Activated T-cell treated with anti-CD3 and anti-CD28 coated beads, Interleukin-2, amount 50 U/mL, for 24 hours (primary cell): ENCODE measurements at places on chromosomes 2 and 18.

- no peaks in the 10 kb centered on the region for H3K27me3 ChIP-seq
- H3K4me1 ChIP-seq = peaks cover 59% of the 10 kb centered on the region
- peaks cover 64% of the 10 kb centered on the region for H3K36me3 ChIP-seq
- no peak for DNase-seq
Measured at GRCh38 chr2:64140665-64141200, 3.5 kb downstream of the PELI1 start.

GRCh38 chr18:13579874-13580273 is 146.5 kb downstream of the FAM210A start:
- H3K27ac ChIP-seq = peak overlapping the region; percentile 69
- DNase-seq = no peak
- peaks cover 17% of the 10 kb centered on the region for H3K36me3 ChIP-seq
- H3K27me3 ChIP-seq = no peaks in the 10 kb centered on the region
- no peak overlapping the region for H3K4me3 ChIP-seq

- DNase-seq = no peak
- H3K27me3 ChIP-seq = no peaks in the 10 kb centered on the region
- H3K36me3 ChIP-seq = no peaks in the 10 kb centered on the region
- H3K4me1 ChIP-seq = peaks cover 4% of the 10 kb centered on the region
Measured at GRCh38 chr2:127092306-127092705, 14.6 kb downstream of the BIN1 start.

DNA sequence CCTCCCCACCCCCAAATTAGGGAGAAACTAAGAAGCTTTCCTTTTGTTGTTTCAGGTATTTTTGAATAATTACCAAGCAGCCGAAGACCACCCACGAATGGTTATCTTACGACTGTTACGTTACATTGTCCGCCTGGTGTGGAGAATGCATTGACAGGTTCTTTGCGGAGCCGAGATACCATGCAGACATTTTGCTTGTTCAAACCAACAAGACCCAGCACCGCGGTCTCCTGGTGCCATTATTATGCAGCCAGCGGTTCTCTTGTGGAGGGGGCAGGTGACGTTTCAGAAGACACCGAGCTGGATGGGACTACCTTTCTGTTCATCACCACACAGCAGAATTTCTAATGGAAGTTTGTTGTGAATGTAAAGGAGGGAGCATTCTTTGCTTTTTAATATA is 43.4 kb downstream of the BCL2L11 start:
- DNase-seq = no peak
- H3K4me3 ChIP-seq = no peak overlapping the region
- peaks cover 88% of the 10 kb centered on the region for H3K36me3 ChIP-seq
- H3K27ac ChIP-seq = no peak overlapping the region
- H3K27me3 ChIP-seq = peaks cover under 1% of the 10 kb centered on the region

DNA sequence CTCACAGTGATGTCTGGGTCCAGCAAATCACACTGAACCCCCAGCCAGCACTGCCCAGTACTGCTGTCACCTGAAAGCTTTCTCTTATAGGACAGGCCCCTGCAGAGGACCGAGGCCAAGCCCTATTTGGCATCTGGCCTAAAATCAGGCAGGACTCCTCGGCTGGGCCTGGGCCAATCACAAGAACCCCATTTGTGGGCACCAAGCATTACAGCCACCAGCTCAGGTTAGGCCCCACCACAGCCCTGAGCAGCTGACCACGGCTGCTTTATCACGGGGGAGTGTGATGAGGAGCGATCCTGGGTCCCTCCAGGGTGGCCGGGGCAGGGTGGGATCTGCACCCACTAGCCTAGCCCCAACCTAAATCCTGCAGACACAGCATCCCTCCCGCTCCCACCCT is 8.2 kb downstream of the BIN1 start:
- no peak overlapping the region for H3K4me3 ChIP-seq
- no peak overlapping the region for H3K27ac ChIP-seq
- H3K4me1 ChIP-seq = no peaks in the 10 kb centered on the region
- no peaks in the 10 kb centered on the region for H3K36me3 ChIP-seq

DNA sequence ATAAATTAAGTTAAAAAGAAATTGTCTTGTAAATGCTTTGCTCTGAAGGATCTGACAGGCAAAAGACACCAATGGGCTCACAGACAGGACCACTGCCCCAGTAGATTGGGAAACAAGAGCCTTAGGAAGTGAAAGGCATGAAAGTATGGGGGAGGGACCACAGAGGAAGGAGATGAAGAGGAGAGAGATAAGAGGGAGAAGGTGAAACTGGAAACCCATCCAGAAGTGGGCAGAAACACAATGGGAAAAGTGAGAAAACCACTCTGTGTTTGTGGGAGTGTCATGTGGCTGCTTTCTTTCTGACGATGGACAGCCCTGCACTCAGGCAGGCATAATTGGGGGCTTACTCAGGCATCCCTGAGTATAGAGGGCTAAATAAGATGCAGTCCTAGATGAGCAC is 101.5 kb upstream of the STON1 start:
- peaks cover 2% of the 10 kb centered on the region for H3K27me3 ChIP-seq
- DNase-seq = no peak
- no peak overlapping the region for H3K27ac ChIP-seq
- no peaks in the 10 kb centered on the region for H3K36me3 ChIP-seq
- peaks cover 2% of the 10 kb centered on the region for H3K4me1 ChIP-seq

- no peaks in the 10 kb centered on the region for H3K27me3 ChIP-seq
- no peak overlapping the region for H3K27ac ChIP-seq
- no peak for DNase-seq
- no peak overlapping the region for H3K4me3 ChIP-seq
- H3K4me1 ChIP-seq = no peaks in the 10 kb centered on the region
Measured at GRCh38 chr2:133107058-133107815, 437.2 kb upstream of the LYPD1 start.

GRCh38 chr2:216804357-216805350 is 55.2 kb downstream of the TNP1 start:
- no peak overlapping the region for H3K4me3 ChIP-seq
- DNase-seq = no peak
- H3K36me3 ChIP-seq = no peaks in the 10 kb centered on the region
- no peaks in the 10 kb centered on the region for H3K27me3 ChIP-seq

DNA sequence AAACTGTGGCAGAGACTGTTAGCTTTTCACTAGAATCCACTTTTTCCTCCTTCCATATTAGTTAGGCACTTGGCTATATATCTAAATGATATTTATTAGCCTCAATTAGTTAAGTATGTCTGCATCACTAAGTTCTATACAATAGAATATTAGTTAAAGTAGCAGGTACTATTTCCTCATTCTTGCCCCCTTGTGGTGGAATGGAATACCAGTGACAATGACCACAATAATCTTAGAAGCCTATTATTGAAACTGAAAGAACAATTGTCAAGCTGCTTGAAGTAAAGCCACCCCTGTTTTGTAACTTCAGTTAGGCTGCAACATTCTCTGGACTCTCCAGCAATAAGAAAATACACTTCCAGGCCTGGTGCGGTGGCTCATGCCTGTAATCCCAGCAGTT is 476.3 kb upstream of the VWC2L start:
- H3K27me3 ChIP-seq = no peaks in the 10 kb centered on the region
- no peak overlapping the region for H3K27ac ChIP-seq
- no peak overlapping the region for H3K4me3 ChIP-seq
- DNase-seq = no peak
- H3K36me3 ChIP-seq = no peaks in the 10 kb centered on the region

DNA sequence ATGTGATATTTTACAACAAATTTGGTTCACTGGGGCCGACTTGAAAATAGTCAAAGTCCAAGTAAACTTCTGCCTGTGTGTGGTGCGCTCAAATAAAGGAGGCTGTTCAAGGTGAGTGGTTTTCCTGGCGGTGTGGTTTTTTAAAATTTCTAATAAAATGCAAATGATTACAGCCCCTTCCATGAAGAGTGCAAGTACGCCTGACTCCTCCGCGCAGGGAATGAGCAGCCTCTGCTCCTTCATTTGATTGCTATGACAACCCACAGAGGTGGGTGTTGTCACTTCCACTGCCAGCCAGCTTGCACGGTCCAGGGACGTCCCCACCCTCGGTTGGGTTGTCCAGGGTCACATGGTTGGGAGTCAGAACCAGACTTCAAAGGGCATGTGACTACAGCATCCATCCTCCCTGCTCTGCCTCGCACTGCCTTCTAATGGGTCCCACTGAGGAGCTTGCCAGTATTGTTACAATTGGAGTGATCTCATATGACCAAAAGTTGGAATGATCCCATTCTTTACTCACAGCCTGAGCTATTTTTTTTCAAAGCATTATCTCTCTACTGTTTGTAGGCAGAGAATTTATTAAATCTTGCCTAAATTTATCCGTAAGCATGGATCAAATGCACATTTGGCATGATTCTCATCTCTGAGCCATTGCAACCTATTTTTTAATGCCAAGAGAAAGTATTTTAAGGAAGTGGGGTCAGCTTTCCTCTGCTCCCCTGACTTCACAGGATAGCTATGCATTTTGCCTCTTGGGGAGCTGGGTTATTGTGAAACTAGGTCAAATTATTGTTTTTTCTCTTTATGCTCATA is 121.3 kb downstream of the AGAP1 start:
- H3K27ac ChIP-seq = no peak overlapping the region
- no peaks in the 10 kb centered on the region for H3K36me3 ChIP-seq
- no peak overlapping the region for H3K4me3 ChIP-seq
- H3K27me3 ChIP-seq = peaks cover 8% of the 10 kb centered on the region

DNA sequence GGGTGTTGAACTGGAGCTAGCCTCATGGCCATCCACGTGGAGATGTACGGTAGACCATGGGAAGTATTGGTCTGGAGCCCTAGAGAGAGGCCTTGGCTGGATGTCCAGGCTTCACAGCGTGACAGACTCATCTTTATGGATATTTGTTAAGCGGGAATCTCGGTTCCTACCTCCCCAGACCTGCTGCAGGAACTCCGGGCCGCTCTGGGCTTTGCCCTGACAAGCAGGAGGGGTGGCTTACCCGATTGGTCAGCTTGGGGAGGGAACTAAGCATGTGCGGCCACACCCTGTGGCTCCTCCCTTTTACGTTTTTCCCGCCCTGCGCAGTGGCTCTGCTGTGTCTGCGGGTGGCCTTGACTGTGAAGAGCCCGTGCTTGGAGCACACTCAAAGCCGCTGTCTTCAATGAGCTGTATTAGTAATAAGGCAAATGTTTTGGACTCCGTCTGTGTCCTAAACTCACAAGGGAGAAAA is 52.3 kb downstream of the PAPOLG start:
- DNase-seq = no peak
- H3K4me1 ChIP-seq = peaks cover 54% of the 10 kb centered on the region
- H3K27ac ChIP-seq = peak overlapping the region; percentile 96
- H3K4me3 ChIP-seq = no peak overlapping the region

DNA sequence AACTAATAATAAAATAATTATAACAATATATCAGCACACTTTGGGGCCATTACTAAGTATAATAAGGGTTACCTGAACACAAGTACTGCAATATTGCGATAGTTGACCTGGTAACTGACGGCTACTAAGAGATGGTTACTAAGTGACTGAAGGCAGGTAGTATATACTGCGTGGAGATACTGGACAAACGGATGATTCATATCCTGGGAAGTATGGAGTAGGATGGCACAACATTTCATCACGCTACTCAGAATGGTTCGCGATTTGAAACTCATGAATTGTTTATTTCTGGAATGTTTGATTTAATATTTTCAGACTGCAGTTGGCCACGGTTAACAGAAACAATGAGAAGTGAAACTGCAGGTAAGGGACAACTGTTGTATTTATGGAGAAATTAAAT is 39.5 kb upstream of the FLACC1 start:
- peaks cover 6% of the 10 kb centered on the region for H3K4me1 ChIP-seq
- peaks cover 74% of the 10 kb centered on the region for H3K36me3 ChIP-seq
- H3K27ac ChIP-seq = no peak overlapping the region
- no peak overlapping the region for H3K4me3 ChIP-seq

GRCh38 chr2:73640511-73640911 is 1.7 kb downstream of the NAT8 start:
- H3K4me1 ChIP-seq = no peaks in the 10 kb centered on the region
- H3K27me3 ChIP-seq = peaks cover 15% of the 10 kb centered on the region
- DNase-seq = no peak
- H3K4me3 ChIP-seq = no peak overlapping the region

DNA sequence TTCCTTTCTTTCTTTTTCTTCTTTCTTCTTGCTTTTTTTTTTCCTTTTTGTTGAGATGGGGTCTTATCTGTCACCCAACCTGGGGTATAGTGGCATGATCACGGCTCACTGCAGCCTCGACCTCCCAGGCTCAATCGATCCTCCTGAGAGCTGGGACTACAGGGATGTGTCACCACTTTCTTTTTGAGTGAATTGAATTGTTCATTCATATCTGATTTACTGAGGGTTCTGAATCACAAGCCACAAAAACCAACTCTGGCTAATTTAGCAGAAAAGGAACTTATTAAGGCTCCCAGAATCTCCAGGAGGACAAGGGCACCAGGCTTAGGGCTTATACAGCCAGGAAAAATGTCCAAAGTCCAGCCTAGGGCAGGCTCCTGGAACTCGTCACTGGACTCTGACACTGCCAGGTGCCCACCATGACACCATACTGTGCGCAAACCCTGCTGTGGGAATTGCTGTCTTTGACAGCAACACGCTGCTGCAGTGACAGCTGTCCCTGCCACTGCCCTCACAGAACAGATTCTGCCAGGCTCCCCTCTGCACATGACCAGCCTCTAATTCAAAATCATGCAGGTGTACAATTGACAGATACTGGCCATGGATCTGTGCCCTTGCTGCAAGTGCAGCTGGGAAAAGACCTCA is 42.9 kb upstream of the EML6 start:
- no peaks in the 10 kb centered on the region for H3K36me3 ChIP-seq
- peak overlapping the region; percentile 76 for H3K27ac ChIP-seq
- peak; percentile 73 for DNase-seq
- H3K27me3 ChIP-seq = peaks cover 67% of the 10 kb centered on the region

GRCh38 chr2:118498943-118499342 is 348.5 kb downstream of the EN1 start:
- no peak for DNase-seq
- no peaks in the 10 kb centered on the region for H3K36me3 ChIP-seq
- peaks cover 7% of the 10 kb centered on the region for H3K27me3 ChIP-seq

DNA sequence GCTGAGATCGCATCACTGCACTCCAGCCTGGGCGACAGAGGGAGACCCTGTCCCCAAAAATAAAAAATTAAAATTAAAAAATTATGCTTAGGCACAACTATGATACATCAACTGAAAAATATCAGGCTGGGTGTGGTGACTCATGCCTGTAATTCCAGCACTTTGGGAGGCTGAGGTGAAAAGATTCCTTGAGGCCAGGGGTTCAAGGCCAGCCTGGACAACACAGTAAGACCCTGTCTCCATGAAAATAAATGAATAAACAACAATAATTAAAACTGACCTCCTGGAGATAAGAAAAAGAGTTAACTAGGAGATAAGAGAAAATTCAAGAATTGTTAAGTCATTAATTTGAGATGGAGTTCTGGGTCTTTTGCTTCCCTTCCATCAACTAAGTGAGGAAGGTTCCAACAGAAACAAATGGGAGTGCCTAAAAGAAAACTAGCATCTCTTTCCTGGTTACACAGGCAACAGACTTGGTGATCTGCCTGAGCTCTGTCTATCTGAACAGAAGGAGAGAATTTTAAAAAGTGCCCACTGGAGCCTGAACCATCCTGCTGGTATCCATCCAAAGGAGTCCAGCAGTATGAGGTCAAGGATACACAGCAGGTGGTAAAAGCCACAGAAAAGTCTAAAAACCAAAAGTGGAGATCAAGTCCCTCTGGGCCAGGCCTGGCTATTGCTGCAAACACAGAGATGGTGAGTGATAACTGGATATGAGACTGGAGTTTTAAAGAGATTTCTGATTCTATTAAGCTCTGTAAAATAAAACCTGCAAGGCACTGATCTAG is 8.8 kb downstream of the PPM1G start:
- H3K27ac ChIP-seq = peak overlapping the region; percentile 62
- H3K36me3 ChIP-seq = peaks cover 81% of the 10 kb centered on the region
- no peak for DNase-seq
- H3K4me3 ChIP-seq = no peak overlapping the region

GRCh38 chr18:44238454-44238853 is 442.2 kb upstream of the SETBP1 start:
- no peaks in the 10 kb centered on the region for H3K4me1 ChIP-seq
- DNase-seq = no peak
- no peak overlapping the region for H3K4me3 ChIP-seq
- no peak overlapping the region for H3K27ac ChIP-seq
